Activated naive CD4-positive, alpha-beta T cell (primary cell): ENCODE measurements at places on chromosomes 16 and 17.

DNA sequence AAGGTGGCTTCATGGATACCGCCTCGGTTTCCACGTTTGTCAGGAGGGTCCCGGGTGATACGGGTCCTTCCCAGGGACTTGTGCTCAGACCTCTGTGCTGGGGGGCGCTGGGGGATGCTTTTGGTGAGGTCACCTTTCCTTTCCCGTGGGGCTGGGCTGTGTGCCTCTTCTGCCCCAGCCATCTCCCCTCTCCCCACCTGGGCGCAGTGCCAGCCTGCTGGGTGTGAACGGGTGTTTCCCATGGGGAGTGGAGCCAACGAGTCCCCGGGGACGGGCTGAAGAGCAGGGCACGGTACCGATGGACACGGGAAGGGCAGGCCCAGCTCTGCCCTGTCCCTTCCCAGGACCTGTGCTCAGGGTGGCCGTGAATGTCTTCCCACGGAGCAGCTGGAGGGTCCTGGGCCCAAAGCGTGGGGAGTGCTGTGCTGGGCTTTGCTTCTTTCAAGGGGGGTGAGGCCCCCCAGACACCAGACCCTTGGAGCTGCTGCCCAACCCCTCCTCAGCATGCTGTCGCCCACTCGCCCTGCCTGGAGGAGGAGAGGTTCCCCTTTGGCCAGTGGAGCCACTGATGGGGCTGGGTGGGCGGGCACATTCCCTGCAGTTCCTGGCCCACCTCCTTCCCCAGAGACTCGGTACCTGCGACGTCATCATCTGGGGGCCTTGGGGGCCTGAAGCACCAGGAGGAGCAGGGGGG lies 15.5 kb downstream of the TELO2 start:
- DNase-seq, result no peak

DNA sequence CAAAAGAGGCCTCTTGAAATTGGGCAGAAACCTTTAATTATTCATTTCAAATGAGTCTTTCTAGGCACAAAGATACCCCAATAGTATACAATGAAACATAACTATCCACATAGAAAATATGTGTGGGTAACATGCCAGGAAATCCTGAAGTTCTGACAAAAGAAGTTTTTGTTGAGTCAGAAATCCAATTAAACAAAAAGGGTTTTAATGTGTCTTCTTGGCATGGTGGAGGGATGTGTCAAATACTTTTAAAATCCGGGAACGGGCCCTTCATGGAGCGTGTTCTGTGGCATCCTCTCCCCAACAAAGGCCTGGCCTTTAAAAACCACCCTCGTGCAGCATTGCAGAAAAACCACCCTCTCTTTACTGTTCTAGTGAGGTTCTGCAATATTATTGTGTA lies 14.2 kb downstream of the CDRT4 start:
- DNase-seq, result no peak

- no peak for DNase-seq
These were observed 117.0 kb downstream of the AATF start for GRCh38 chr17:37065486-37066321.

GRCh38 chr17:42744806-42745617 lies at the start of gene EZH1:
Gene EZH1, minus strand, starts transcription at chr17:42745040. Its CDS starts 16,099 bp downstream, at chr17:42728941.
- peak; percentile 75 for DNase-seq

DNA sequence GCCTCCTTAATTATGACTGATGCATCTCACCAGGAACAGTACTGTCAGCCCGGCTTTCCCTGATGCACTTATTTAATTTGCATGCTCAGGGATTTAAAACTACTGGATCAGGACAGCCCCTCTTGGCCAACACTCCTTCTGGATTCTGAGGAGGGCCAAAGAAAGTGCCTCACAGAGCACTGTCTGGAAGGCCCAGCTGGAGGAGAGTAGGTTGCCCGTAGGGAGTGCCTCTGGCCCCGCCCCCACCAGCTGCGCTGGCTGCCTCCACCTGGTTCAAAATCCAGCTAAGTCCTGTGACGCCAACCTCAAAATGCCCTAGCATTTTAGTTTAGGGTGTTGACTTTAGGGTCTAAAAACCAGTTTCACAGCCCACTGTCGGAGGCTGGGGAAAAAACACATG lies 49.4 kb upstream of the SREBF1 start:
- DNase-seq, result no peak

- no peak for DNase-seq
These were observed 7.6 kb upstream of the CBFB start for GRCh38 chr16:67021321-67021720.

GRCh38 chr17:51322390-51323029 lies 62.2 kb downstream of the UTP18 start:
- no peak for DNase-seq

DNA sequence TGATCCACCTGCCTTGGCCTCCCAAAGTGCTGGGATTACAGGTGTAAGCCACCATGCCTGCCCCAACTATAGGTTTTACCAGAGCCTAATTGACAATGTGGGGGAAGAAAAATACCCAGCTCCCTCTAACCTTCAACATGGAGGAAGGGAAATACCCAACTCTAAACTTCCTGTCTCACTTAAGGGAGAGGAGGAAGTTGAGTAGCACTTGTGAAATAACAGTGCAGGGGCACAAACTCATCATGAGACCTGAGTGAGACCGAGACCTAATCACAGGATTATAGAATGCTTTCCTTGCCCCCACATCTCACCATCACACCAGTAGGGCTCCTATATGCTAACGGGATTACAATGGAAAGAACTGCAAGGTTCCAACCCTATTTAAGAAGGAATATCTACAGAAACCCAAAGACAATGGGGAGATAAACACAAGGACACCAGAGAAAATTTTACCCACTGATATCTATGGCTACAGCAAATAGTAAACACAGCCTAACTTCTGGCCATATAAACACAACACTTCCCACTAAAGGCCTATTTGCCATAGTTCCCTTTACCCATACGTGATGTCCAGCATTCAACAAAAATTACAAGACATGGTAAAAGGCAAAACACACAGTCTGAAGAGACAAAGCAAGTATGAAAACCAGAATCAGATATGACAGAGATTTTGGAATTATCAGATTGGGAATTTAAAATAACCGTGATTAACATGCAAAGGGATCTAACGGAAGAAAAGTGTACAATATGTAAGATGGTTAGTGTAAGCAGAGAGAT lies 26.9 kb downstream of the OR3A1 start:
- DNase-seq, result no peak
